ENCODE measurements at places on chromosomes 6 and 20. TPM values are rescaled to one million over a fixed set of nuclear protein-coding genes. Genes with fewer than 3 reads are reported as not detected.

The LHFPL5 gene
- total RNA-seq, result not detected

The TGM3 gene
- total RNA-seq, result not detected

The FUT9 gene
- under 0.01 TPM for total RNA-seq

The HTR1E gene
- total RNA-seq, result 0.15 TPM

The BPIFB2 gene
- total RNA-seq, result not detected

The PPP1R16B gene
- 0.15 TPM for total RNA-seq

The PRRT1 gene
- not detected for total RNA-seq
